ENCODE measurements at places on chromosomes 7 and 10.
A peak's percentile ranks its signal among the peaks of the same experiment; 100 is the strongest.

- no peak for DNase-seq
Observed at GRCh38 chr10:64813391-64813790, 1292.2 kb downstream of the REEP3 start.

DNA sequence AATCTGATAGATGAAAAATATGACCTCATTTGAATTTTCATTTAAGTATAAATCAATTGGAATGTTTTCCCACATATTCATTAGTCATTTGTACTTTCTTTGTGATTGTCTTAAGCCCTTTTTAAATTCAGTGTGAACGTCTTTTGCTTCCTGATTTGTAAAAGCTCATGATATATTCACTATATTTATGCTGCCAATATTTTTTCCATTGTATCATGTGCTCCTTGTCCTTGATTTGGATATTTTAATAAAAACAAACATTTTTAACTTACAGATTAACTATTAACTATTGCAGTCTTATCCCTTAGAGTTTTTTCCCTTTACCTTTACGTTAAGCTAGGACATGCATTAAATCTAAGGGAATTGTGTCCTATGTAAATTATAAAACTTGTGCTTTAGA lies 157.7 kb downstream of the ADAM12 start:
- no peak for DNase-seq

DNA sequence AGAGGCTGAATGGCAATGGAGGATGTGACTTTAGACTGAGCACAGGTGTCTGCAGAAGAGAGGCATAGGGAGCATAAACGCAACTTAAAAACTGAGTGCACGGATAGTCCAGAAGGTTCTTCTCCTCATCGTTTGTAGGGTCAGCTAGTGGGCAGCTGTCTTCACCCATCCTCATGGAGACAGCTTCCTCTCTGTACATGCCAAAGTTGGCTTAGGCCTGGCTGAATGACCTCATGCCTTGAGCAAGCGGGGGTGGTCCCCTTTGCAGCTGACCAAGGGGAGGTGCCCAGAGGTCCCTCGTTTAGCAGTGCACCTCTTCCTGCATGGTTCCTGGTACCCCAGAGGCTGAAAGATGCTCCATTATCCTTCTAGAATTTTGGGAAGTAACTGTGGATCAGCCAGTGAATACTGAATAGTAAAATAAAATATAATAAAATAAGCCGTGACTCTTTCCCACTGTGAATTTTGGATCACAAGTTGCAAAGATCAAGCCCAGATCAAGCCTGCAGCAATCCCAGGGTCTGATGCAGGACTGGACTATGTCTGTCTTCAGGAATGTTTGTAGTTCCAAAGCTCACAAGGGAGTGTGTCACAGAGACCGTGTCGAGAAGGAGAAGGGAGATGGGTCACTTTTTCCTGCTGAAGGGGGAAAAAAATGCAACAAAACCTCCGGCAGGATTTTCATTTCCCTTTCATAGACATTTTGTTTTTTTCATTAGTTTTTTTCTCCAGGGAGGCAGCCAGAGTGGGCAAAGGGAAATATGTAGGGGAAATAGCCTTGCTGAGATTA lies 295.3 kb upstream of the MKI67 start:
- DNase-seq = no peak

- DNase-seq = no peak
Observed at GRCh38 chr10:77555591-77556212, 81.9 kb downstream of the KCNMA1 start.

DNA sequence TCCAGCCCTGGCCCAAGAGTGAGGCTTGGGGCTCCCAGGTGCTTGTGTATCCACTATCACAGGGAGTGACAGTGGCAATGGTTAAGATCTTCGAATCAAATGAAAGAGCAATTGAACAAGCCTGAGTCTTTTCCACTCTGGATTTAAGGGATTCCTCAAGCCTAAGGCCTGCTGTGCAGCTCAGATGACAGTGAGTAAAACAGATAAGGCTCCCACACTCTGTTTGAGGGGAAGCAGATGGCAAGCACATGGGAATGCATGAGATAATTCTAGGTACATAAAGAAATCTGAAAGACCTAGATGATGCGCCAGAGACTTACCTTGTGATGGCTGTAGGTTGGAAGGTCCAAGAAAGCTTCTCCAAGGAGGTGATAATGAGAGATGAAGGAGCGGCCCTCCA lies 95.0 kb downstream of the LRRC18 start:
- no peak for DNase-seq

DNA sequence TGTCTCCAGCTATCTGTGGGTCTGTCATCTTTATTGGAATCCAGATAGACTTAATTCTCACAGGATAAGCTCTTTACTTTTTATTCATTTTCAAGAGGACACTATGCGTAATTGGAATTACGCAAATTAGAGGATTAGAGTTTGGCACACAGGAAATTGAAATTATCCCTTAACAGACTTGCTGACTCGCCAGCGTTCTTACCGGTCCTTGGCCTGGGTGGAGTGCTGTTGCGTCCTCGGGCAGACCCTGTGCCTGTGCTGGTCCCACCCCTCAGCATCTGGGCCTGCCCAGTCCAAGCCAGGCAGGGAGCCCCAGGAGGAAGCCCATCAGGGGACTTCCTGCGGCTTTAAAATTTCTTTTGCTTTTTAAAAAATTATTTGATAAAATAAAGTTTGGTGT lies 101.8 kb downstream of the MKI67 start:
- DNase-seq = no peak

DNA sequence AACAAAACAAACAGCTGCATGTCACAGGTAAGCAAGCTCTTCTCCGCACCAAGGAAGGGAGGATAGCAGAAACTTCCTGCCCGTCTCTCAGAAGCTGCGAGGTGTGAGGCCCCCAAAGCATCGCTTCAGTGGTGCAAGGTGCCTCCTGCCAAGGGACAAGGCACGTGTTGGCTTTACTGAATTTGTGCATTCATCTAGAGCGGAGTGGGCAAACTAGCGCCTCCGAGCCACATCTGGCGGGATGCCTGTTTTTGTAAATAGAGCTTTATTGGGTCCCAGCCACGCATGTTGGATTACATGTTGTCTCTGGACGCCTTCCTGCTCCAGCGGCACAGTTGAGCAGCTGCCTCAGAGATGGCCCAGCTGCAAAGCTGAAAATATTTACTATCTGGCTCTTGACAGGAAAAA lies 27.7 kb downstream of the PHYH start:
- DNase-seq = no peak

GRCh38 chr7:112097524-112097923 lies 108.7 kb downstream of the DOCK4 start:
- DNase-seq = no peak

GRCh38 chr10:27019827-27020226 lies 80.5 kb downstream of the ANKRD26 start:
- DNase-seq = no peak

- DNase-seq = no peak
Observed at GRCh38 chr10:48657416-48657815, 27.3 kb upstream of the WDFY4 start.

DNA sequence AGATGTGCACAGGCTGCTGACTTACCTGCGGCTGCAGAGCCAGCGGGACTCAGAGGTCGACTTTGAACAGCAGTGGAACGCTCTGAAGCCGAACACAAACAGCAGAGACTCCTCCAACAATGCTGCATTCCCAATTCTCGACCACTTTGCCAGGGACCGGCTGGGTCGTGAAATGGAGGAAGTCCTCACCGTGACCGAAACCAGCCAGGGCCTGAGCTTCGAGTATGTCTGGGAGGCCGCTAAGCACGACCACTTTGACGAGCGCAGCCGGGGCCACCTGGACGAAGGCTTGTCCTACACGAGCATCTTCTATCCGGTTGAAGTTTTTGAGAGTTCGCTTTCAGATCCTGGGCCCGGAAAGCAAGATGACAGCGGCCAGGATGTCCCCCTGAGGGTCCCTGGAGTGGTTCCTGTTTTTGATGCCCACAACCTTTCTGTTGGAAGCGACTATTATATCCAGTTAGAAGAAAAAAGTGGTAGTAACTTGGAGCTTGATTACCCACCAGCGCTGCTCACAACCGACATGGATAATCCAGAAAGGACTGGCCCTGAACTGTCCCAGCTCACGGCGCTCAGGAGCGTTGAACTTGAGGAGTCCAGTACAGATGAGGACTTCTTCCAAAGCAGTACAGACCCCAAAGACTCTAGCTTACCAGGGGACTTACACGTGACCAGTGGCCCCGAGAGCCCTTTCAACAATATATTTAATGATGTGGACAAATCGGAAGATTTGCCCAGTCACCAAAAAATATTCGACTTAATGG lies 19.4 kb upstream of the BHLHA15 start:
- DNase-seq = peak; percentile 32

GRCh38 chr7:103075337-103075918 lies 488 bp downstream of the ARMC10 start:
- DNase-seq = peak; percentile 92

DNA sequence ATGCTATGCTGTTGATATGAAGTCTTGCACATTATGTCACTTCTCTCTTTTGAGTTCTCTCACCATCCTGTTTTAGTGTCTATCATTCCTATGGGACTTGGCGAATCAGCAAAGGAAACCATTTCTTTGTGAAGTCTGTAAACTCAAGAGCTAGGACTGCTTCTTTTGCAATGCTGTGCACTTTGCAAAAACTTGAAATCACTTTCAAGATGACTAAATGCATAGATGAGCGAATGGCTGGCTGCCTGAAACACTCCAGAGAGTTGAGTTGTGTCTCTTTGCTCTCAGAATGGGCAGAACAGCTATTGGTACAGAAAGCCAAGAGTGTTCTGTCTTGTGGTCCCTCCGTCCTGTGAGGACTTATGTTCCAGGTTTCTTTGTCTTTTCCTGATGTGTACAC lies 18.3 kb upstream of the ELMO1 start:
- DNase-seq = no peak

GRCh38 chr10:68224810-68225209 lies 7.1 kb downstream of the ATOH7 start:
- no peak for DNase-seq

DNA sequence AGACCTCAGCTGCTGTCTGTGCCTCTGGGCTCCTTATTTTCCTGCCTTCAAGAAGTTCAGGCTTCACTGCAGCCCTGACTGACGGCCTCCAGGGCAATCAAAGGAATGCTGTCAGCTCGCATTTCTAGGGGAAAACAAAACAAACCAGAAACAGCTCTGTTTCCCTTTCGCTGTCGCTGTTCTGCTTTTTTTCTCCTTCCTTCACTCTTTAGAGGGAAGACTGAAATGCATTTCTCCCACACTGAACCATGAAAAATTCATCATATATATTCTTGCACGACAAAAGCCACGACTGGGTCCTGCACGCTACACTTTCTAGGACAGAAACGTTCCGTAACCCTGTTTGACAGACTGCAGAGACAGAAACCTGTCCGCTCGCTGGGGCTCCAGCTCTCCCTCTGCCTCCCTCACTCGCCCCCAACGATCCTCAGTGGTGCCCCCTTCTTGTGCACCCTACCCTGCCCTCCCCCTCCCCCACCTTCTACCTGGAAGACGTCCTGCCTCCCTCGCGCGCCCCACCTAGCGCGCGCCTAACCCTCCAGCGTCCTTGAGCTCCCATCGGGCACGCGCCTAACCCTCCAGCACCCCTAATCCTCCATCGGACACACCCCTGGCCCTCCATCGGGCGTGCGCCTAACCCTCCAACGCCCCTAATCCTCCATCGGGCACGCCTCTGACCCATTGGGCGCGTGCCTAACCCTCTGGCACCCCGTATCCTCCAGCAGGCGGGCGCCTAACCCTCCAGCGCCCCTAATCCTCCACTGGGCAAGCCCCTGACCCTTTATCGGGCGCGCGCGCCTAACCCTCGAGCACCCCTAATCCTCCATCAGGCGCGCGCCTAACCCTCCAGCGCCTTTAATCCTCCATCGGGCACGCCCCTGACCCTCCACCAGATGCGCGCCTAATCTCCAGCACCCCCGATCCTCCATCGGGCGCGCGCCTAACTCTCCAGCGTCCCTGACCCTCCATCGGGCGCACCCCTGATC lies 37.1 kb downstream of the SVOPL start:
- DNase-seq = no peak

GRCh38 chr7:28607855-28608193 lies 195.5 kb downstream of the CREB5 start:
- DNase-seq = no peak

GRCh38 chr10:101012525-101013364 lies 13.1 kb downstream of the LZTS2 start:
- peak; percentile 89 for DNase-seq

GRCh38 chr10:71975087-71975870 lies 11.1 kb downstream of the CHST3 start:
- no peak for DNase-seq

DNA sequence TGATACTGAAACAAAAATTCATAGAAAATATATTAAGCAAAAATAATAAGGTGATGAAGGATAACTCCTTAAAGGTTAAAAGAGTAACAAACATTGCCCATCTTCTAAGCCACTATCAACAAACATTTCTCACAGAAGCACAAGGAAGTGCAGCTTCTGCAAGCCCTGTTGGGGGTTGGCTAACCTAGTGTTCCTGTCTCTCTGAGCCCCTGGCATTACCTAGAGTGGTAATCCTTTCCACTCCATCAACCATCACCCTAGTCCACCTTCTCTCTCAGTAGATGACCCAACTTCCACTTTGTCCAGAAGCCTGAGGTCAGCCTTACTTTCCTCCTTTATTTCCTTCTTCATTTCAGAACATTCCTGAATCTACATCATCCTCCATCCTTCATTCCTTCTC lies 59.7 kb downstream of the HIPK2 start:
- no peak for DNase-seq

DNA sequence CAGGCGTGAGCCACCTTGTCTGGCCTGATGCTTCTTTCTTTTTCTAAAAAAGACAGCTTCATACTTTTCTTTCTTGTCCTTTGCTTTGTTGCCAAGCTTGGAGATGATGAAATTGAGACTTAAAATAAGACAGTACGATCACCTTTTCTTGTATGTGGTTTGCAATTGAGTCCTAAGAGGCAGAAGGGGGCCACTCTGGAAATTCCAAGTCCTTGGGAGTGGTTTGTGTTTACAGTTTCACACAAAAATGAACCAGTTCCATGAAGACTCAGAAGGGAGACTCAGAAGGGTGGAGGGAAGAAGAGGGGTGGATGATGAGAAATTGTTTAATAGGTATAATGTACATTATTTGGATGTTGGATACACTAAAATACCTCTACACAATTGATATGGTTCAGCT lies 70.7 kb upstream of the TNS3 start:
- DNase-seq = no peak

GRCh38 chr7:11005202-11005601 lies 31.5 kb downstream of the PHF14 start:
- DNase-seq = no peak

GRCh38 chr7:27835376-27835775 lies 95.4 kb downstream of the TAX1BP1 start:
- DNase-seq = no peak

- no peak for DNase-seq
Observed at GRCh38 chr7:1076184-1077072, 11.5 kb upstream of the GPER1 start.

GRCh38 chr10:72132854-72133253 lies 44.5 kb upstream of the SPOCK2 start:
- no peak for DNase-seq

Data from activated CD8-positive, alpha-beta memory T cell treated with anti-CD3 and anti-CD28 coated beads for 24 hours (primary cell).